ENCODE measurements at places on chromosomes 12 and 14. TPM values are rescaled to one million over a fixed set of nuclear protein-coding genes. Genes with fewer than 3 reads are reported as not detected.

Gene IL22
- total RNA-seq, result not detected

Gene CNTN1
- not detected for total RNA-seq

Gene KLRK1
- total RNA-seq, result not detected

Gene GSC
- not detected for total RNA-seq

Gene ITPK1
- total RNA-seq, result 92.0 TPM

Gene DPF3
- total RNA-seq, result not detected

GRCh38 chr14:61281186-61281947 lies at the start of gene TMEM30B:
TSS of gene TMEM30B (minus strand) at chr14:61281338. CDS start at chr14:61281147, 191 bp downstream.
- DNase-seq, result peak; percentile 85

- peak; percentile 20 for DNase-seq
Measured at GRCh38 chr12:86660488-86661147, 404.4 kb upstream of the MGAT4C start.

DNA sequence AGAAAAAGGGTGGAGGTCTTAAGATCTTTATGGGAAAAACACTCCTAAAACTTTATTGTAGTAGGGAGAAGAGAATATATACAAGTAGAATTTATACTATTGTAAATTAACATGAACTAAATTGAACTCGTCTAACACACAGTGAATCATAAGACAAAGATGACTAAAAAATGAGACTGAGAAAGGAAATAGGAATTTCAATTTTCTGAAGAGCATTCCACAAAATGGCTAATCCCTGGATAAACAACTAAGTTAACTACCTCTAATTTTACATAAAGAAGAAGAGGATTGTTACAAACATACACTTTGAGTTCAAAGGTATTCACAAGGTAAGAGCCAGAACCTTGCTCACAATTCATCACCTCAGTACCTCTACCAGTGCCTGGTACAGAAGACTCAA lies 2.0 kb downstream of the MAP4K5 start:
- no peak for DNase-seq

GRCh38 chr12:95371571-95371970 lies 102.4 kb upstream of the METAP2 start:
- no peak for DNase-seq

- no peak for DNase-seq
Measured at GRCh38 chr14:26216786-26217185, 381.0 kb downstream of the NOVA1 start.

DNA sequence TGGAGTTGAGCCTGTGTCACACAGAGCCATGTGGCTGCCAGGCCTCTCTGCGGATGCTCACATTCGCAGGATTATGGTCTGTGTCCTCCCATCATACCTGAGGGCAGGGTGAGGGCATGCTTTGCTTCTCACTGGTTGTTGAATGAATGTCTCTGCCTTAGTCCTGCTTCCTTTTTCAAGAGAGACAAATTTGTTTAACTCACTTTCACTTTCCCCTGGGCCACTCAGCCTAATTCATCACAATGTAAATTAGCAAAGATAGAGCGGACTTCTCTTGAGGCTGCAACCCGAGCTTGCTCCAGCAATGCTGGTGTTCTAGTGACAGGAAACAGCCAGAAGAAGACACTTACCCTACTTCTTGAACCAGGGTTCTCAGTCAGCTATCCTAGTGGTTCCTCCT lies 35.5 kb upstream of the PAX9 start:
- no peak for DNase-seq

- no peak for DNase-seq
Measured at GRCh38 chr12:121925358-121925695, 6.9 kb downstream of the CFAP251 start.

GRCh38 chr12:24795699-24796347 lies 153.1 kb downstream of the BCAT1 start:
- DNase-seq, result no peak

- no peak for DNase-seq
Measured at GRCh38 chr14:72638021-72638420, 255.9 kb downstream of the DPF3 start.

- DNase-seq, result no peak
Measured at GRCh38 chr12:67141296-67142018, 127.7 kb upstream of the CAND1 start.

DNA sequence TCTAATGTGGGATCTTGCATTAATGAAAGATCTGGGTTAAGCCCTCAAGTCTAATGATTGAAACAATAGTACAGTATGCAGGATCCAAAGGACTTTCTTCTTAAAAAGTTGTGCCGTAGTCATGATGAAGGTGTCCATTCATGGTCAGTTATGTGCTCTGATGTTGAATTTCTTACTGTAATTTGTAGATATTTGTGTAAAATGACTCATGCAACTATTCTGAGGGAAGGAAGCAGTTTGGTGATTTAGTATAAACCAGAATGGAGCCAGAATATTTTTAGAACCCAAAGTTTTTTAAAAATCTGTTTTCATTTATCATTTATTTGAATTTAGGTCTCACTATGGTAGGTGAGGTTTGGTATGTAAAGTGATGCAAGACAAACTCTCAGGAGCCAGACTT lies 151.2 kb downstream of the AKAP6 start:
- DNase-seq, result no peak

GRCh38 chr14:101504096-101504948 lies 57.0 kb upstream of the DIO3 start:
- DNase-seq, result no peak

- no peak for DNase-seq
Measured at GRCh38 chr12:51622564-51622963, 31.5 kb downstream of the SCN8A start.

DNA sequence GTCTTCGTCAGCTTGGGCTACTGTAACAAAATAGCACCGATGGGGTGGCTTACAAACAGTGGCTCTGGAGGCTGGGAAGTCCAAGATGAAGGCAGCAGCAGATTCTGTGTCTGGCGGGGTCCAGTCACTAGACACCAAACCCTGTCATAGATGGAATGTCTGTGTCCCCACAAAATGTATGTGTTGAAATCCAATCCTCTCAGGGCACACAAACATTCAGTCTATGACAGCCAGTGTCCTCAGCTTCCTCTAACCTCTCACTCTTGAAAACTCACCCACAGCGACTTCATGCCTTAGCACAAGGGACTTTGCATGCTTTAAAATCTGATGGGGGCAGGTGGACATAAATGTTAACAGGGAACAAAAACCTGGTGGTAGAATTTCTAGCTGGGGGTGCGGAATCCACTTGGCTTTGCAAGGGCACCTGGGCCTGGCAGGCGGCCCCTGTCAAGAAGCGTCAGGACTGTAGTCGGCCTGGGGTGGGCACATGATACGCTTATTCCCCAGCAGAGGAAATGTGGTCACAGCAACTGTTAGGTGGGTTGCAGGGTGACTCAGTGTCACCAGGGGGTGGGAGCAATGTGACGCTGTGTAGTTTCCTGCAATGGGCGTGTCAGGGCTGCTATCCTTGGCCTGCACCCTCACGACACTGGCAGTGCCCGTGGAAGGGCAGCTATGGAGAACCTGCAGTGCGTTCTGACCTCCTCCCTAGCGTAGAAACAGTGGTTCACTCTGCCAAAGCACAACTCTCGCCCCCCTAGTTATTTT lies 17.7 kb downstream of the RIN3 start:
- DNase-seq, result no peak

DNA sequence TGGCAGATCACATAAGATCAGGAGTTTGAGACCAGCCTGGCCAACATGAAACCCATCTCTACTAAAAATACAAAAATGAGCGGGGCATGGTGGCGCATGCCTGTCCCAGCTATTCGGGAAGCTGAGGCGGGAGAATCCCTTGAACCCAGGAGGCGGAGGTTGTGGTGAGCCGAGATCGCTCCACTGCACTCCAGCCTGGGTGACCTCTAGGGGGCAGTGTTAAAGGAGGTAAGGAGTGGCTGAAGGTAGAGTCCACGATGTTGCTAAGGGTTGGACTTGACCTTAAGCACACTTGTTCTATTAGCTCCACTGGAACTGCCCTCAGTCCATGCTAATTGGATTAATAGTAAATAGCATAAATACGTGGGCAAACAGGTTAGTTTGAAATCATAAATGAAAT lies 62.4 kb upstream of the PSMC1 start:
- DNase-seq, result peak; percentile 4

DNA sequence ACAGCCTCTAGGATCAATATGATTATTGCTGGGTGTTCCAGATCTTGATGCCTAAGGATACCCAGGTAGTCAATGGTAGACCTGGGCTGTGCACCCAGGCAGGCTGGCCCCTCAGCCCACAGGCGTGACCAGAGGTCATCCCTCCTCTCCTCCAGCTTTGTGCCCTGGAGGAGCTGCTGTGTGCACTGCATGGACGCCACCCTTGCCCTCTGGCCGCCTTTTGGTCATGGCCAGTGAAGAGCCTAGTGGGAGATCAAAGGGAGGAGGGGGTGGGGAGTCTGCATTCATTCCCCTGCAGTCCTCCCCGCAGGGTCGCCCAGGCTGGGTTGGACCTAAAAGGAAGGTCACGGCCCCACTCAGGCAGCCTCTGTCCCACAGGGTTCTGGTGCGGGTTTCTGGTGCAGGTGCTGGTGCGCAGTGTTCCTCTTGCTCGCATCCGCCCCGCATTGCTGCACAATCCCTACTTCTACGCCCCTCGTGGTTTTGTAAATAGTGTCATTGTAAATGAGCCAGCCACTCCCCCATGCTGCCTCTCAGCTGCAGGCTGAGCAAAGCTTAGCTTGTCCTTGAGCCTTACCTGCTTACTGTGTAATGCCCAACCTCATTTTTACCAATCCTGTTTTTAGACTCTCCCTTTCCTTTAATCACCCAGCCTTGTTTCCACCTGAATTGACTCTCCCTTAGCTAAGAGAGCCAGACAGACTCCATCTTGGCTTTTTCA lies 55.3 kb downstream of the PSMA6 start:
- DNase-seq, result peak; percentile 74

DNA sequence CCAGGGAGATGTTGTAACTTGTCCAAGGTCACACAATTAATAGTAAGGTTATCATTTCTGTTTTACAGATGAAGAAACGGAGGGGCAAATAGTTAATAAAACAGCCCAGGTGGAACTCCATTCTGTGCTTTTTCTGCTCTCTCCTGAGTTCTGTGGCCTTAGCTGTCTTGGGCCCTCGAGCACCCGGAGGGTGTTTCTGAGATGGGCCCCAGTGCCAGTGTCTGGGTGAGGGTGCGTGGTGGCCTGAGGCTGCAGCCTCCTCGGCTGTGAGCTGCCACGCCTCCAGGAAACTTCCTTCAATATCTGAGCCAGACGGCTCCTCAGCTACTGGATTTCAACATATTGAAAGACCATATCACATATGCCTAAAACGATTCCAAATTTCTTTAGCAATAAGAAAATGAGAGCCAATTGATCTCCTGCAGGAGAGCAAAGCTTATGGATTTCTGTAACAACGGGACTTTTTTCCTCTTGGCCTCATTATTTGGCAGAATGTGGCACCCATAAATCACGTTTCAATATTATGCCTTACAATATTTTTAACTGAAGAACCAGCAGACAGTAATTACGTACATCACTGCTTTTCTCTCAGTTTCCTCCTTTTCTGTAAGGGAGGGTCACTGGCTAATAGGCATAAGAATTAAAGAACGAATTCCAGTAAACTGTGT lies 74.8 kb upstream of the DICER1 start:
- DNase-seq, result no peak

DNA sequence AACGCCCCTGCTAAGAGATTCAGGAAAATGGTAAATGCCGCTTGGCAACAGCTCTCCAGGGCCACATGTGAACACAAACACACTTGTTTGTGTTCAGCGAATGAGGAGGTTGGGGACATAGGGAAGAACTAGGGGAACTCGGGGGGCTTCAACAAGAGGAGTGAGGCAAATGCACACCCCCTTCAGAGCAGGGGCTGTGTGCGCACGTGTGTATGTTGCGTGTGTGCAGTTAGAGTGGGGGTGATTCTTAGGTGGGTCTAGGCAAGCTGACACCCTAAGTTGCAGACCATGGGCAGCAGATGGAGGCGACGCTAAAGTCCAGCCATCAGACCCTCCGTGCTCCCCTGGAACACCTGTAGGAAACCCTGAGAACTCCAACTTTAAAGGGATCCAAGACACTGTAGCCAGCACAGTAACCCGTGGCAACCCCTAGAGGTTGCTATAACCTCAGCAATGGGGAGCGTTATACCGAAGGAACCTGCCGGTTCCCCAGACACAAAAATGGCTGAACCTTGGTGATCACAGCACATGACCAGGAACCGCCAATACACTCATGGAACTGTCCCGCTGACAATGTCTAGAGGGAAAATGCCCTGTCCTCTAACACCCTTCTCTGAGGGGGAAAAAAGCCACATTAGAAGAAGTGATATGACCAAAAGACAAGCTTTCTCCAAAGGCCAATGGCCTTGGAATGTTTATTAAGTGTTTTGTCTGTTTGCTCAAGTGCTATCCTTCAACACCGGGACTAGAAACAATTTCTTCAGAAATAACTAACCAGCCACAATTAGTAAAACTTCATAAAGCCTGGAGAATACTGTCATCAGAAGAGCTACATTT lies 86.5 kb upstream of the CEP83 start:
- peak; percentile 82 for DNase-seq

DNA sequence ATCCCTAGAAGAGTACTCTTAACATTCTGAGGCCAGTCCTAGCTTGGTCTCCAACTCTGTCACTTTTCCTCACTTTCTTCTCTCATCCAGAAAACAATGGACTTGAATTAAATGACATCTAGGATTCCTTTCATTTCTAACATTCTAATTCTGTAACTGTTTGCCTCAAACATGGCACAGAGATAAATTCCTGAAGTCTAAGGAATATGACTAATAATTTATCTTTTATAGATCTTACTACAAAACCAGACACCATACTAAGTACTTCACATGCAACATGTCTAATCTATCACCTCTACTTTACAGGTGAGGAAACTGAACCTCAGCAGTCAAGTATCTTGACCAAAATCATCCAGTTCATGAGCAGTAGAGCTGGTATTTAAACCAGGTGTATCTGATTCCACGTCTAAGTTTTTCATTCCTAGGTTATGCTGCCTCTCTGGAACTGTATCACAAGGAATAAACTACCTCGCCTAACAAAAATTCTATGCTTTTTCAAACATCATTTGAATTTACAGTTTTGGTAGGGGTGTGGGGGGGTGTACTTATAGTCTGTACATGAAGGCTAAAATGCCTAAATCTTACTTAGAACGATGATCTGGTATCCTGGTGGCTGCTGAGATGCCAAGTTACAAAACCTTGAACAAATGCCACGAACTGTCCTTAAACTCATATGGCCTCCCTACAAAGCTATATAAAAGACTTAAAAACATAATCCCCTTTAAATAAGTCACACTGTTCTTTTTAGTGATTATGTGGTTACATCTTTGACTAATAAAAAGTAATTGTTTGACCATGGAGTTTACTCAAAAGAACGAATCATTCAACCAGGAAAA lies 41.6 kb downstream of the ATXN2 start:
- DNase-seq, result no peak

DNA sequence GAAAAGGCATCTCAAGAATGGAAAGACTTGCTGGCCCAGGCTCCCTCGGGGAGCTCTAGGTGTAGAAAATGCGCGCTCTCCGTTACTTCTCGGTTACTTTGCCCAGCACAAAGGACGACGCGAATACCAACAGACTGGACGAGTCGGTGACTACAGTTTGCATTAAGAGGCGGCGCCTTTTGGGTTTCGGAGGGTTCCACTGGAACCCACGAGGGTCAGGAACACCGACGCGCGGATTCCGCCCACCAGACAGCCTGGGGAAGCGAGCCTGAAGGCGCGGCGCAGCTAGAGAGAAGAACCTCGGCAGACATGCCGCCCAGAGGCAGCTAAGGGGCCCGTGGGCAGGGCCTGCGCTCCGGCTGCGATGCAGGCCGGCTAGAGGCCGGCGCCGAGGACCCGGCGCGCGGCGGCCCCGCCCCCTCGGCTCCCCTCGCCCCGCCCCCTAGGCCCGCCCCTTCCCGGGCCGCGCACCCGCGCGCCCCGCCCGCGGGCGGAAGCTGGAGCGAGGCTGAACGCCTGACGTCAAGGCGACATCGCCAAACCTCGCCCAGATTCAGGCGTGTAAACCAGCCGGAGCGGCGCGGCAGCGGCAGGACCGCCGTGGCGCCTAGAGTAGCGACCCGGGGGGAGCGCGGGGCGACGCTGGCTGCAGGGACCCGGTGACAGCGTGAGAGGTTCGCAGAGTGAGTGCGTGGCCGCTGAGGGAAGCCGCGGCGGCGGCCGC lies at the start of gene RAP1B:
Gene RAP1B, plus strand, starts transcription at position 530 of the 724 bp plus-strand sequence. CDS start 37,826 bp downstream, outside the sequence.
- DNase-seq, result peak; percentile 86
